ENCODE measurements at places on chromosomes 3 and 15. TPM values are rescaled to one million over a fixed set of nuclear protein-coding genes. Genes with fewer than 3 reads are reported as not detected.

DNA sequence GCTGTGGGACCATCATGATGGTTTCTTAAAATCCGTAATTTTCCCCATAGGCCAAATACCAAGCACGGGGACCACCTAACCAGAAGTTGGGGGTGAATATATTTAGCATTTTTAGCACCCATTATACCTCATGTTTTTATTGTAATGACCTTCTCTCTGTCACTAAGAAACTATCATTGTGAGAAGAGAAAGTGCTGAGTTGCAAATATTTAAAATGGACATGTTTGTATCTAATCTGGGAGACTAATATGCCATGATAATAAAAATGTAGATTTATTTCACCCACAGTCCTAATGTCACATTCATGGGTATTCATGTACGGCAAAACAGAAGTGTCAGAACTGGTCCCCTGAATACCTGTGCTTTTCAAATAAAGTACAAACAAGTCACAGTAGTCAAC, 398.9 kb upstream of the NR2F2 start:
- DNase-seq, result no peak

DNA sequence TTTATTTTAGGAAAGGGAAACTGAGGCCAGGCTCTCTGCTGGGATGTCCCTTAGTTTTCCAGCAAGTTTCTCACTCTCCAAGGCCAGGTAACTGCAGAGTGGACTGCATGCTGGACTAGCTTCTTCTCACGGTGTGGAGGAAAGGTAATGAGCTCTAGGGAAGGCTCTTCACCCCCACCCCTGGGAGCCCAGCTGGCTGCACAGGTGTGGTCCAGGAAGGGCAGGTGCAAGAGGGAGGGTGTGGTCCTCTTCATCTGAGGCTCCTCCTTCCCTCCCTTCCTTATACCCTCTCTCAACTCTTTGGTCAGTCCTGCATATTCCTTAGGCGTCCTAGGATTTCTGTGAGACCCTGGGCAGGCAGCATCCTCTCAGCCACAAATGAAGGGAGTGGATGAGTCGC, 33.9 kb downstream of the RNU5B-1 start:
- no peak for DNase-seq

DNA sequence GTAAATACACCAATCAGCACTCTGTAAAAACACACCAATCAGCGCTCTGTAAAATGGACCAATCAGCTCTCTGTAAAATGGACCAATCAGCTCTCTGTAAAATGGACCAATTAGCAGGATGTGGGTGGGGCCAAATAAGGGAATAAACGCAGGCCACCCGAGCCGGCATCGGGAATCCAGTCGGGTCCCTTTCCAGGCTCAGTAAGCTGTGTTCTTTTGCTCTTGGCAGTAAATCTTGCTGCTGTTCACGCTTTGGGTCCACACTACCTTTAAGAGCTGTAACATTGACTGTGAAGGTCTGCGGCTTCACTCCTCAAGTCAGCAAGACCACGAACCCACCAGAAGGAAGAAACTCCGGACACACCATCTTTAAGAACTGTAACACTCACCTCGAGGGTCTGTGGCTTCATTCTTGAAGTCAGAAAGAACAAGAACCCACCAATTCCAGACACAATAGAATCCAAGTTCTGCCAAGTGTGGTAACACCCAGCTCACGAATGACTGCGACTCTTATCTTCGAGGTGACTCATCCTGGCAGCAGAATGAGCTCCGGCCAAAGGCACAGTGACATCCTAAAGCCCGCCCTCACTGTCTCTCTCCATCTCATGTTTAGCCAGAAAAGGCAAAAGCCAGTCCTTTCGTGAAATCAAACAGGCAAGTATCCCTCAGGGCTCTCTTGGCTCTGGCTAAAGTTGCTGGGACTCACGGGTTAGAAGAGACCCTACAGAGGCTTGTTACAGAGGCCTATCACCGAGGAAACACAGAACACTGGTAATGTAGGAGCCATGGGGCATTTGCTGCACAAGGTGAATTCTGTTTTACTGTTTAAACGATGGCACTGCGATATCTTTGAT, 155.2 kb downstream of the FAM43A start:
- no peak for DNase-seq

- DNase-seq, result no peak
Observed at GRCh38 chr3:98750276-98750919, 12.7 kb upstream of the ST3GAL6 start.

GRCh38 chr15:42490671-42491538, at the start of gene ZNF106:
ZNF106 (minus strand) TSS chr15:42491141; CDS start chr15:42472289, 18,852 bp downstream.
- peak; percentile 90 for DNase-seq

- DNase-seq, result no peak
Observed at GRCh38 chr3:47892286-47893040, 89.5 kb downstream of the DHX30 start.

Gene VEPH1
- not detected for total RNA-seq

GRCh38 chr3:20074226-20075063, 34.2 kb downstream of the KAT2B start:
- no peak for DNase-seq

DNA sequence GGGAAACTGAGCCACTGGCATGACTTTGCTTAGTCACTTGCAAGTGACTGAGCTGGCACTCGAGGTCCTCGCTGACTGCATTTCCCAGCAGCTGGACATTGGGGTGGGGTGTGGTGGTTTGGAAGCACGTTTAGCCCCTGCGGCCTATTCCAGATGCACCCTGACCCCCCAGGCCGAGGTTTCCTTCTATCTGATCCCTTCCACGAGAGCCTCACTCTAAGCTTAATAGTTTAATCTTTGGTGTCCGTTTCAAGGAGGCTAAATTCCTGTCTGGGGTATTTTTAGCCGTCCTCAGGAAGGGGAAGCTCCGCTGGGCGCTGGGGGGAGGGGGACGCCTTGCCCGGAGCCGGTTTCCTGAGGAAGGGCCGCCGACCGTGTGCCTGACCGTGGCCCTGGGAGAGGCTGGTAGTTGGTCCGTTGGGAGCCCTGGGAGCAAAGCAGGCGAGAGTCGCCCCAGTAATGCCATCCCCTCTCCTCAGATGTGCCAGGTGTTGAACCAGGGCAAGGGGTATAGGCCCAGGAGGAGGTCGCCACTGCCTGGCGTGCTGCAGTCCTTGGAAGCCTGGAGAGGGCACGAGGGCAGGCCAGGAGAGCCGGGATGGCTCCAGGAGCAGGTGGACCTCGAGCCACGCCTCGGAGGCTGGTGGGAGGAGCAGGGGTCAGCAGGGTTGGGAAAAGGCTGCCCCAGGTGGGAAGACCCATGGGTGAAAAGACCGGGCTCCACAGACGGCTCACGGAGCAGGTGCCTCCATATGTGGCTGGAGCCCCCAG, 37.2 kb downstream of the IDH2 start:
- DNase-seq, result no peak

Gene MESP1
- total RNA-seq, result 1.6 TPM

Gene PRSS50
- not detected for total RNA-seq

GRCh38 chr15:63668601-63669000, 71.4 kb downstream of the FBXL22 start:
- no peak for DNase-seq

DNA sequence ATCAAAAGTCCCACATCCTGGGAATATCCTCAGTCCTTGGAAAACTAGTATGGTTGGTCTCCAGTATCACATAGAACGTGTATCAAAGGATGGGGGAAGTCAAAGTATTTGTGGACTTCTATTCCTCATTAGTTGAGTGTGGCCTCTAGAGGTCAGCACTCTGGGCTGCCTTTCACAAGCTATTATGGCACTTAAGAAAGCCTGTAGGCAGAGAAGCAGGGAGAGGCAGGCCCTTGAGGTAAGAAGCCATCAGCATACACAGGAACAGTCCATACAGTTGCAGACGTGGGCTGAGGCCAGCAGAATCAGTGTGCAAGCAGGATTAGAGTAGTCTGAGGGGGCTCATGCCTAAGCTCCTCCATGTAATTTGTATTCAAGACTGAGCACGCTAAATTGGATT, 341.7 kb downstream of the CLSTN2 start:
- DNase-seq, result no peak

DNA sequence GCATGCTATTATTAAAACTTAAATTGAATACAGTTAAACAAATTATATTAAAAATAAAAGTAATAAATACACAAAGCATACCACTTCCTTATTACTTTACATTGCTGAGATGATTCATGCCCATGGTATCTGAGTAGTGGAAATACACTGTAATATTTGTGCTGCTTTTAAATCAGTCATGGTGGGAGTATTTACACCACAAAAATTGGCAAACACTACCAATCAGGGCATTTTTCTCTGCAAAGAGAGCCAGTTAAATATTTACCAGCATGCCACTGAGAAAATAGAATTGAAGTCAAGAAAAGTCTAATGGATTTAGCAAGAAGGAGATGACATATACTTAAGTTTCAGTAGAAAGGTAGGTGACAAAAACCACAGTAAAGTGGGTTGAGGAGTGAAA, 19.6 kb downstream of the PPARG start:
- DNase-seq, result no peak

Gene GOLGA8T
- total RNA-seq, result not detected

All from activated CD4-positive, alpha-beta T cell treated with anti-CD3 and anti-CD28 coated beads, Interleukin-2, amount 10 ng/mL, durations not matched to agents 7 days and 5 days (primary cell).